SW 1271 (cell line): ENCODE measurements at places on chromosomes 7 and 10.
A peak's percentile ranks its signal among the peaks of the same experiment; 100 is the strongest.

- DNase-seq = no peak
These were observed 134.9 kb downstream of the JCAD start for GRCh38 chr10:29924436-29924835.

DNA sequence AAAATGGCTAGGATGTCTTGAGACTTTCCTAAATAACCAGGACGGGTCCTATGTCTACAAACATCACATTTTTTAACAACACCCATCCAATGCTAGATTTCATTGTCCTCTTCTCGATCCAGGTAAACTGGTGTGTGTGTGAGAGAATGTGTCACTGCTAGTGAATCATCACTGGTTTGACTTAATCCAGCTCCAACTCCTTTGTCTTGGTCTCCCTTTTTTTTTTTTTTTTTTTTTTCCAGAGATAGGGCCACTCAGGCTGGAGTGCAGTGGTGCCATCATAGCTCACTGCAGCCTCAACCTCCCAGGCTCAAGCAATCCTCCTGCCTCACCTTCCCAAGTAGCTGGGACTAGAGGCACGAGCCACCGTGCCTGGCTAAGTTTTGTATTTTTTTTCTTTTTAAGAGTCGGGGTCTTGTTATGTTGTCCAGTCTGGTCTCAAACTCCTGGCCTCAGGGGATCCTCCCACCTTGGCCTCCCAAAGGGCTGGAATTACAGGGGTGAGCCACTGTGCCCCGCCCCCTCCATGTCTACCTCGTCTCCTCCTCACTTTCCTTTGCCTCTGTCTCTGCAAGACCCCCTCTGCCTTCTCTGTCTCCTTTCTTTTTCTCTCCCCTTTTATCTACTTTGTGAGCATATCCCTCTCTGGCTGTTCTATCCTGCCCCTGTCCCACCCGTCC is 2.2 kb upstream of the UFSP1 start:
- no peak for DNase-seq

- no peak for DNase-seq
These were observed 317.0 kb downstream of the GLRX3 start for GRCh38 chr10:130453036-130453720.

- DNase-seq = no peak
These were observed 10.7 kb downstream of the AMZ1 start for GRCh38 chr7:2698581-2699288.

DNA sequence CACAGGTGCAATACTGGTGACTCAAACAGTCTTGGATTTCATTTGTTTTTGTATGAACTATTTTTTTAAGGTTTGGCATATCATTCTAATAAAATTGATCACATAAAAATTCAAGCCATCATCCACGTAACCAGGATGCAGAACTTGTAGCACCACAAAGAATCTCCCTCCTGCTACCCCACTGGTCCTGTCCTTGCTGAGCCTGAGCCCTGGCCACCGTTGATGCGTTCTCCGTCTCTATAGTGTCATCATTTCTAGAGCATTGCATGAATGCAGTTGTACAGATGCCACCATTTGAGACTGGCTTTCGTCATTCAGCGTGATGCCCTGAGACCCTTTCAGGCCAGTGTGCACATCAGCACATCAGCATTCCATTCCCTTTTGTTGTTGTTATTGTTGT is 273.5 kb downstream of the TCERG1L start:
- no peak for DNase-seq

- no peak for DNase-seq
These were observed 12.6 kb upstream of the DNAJC1 start for GRCh38 chr10:22016046-22016705.

- no peak for DNase-seq
These were observed 675.1 kb upstream of the PCDH15 start for GRCh38 chr10:55476129-55476528.

DNA sequence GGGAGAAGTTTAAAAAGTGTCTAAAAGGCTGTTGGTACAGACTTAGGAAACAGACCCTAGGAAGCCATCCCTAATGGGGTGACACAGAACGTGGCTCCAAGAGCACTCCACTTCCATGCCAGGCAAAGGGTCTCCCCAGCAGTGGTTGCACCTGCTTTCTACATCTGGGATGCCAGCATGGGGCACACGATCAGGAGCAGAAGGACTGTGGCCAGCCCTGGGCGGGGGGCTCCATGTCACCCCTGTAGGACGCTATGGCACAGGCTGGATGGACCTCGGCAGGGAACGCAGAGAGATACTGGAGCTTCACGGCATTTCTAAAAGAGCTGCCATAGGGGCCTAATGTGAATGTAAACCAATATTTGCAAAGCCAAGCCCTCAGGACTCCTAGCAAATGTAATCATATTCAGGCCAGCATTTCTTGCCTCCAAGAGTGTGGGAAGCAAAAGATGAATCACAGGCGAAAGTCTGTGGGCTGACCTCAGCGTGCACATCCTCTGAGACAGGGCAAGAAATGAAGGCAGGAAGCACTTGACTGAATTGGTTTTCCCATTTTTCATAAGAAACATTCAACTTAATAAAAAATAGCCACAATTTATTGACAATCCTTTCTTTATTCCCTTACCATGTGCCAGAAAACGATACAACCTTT is 93.9 kb downstream of the ATXN7L1 start:
- no peak for DNase-seq

DNA sequence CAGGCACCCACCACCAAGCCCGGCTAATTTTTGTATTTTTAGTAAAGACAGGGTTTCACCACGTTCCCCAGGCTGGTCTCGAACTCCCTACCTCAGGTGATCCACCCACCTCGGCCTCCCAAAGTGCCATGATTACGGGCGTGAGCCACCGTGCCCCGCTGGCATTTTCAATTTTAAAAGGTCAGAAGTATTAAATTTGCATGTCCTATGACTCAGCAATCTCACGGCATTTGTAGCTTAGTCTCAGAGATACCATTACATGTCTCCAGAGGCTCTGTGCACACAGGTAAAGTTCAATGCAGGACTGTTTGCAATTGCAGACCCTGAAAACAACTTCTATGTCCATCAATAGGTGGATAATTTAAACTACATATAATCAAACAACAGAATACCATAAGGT is 99.2 kb downstream of the DLG5 start:
- DNase-seq = no peak

GRCh38 chr10:52772623-52773022 is at the start of gene MBL2:
TSS of gene MBL2 (minus strand) at chr10:52772784. CDS start at chr10:52771635, 1,149 bp downstream.
- no peak for DNase-seq

- DNase-seq = no peak
These were observed 16.1 kb downstream of the ST7 start for GRCh38 chr7:116969371-116969902.

DNA sequence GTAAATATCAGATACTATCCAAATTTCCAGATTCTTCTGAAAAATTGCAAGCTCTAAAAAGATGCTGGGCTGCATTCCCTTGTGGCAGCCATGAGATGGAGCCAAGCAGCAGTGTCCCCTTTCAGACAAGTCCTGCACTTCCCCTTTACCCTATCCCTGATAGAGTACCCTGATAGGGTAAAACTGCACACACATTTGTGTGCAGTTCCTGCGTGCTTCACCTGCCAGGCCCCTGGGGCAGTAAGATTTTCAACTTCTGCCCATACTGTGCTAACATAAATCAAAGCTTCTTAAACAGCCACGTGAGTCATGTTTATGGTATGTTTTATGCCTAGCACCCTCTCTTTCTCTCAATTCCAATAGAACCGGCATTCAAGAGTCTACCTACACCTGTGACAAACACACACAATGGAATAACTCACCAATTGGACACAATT is 52.2 kb downstream of the IFIT5 start:
- DNase-seq = no peak

DNA sequence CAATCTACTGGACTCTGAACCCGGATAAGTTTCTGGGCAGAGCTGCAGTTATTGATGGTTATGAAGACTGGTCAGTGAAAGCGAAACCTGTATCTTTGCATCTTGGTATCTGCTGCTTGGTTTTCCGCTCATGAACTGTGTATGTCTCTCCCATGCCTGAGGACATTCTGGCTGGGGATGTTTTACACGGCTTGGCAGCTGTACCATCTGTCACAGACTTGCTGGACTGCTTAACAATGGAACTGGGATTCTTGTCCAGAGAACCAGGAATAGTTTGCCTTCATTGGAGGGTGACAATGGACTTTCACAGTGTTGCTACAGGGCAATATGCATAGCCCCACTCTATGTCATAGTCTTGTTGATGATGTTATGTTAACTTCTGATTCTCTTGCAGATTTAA is 119.9 kb upstream of the TMEM106B start:
- DNase-seq = no peak

DNA sequence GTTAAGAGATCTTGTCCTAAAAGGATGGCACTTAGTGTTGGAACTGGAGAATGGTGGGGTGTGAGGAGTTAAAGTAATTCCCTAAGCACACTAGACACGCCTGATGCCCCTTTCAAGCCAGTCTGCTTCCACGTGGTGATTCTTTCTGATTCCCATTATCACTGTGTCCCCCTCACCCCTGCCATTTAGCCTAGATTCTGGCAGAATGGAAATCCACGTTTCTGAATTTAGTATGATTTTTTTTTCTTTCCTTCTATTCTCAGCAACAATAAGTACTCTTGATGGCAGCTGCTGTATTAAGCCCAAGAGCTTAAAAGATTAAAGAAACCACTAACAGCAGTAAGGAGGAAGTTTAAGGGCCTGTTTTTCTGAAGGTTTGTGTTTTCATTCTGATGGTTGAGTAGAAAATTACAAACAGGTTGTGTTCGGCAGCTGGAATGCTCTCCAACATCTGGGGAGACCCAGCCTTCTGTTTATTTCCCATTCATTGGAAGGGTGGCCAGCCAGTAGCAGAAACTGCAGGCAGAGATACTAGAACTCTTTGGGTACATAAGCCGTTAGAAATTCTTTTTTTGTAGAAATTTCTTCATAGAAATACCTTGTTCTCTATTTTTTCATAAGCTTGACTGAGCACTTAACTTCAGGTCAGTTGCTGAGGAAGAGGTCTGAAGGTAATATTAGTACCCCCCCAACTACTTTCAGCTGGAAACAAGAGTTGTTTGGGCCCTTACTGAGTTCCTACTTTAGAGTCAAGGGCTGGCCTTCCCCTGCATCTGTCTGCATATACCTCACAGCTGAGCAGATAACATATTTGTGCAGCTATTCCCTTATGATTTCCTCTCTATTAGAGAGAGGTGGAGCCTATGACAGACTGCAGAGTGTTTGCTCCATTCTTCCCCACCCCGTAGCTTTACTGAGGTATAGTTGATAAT is 355.1 kb downstream of the AUTS2 start:
- no peak for DNase-seq

DNA sequence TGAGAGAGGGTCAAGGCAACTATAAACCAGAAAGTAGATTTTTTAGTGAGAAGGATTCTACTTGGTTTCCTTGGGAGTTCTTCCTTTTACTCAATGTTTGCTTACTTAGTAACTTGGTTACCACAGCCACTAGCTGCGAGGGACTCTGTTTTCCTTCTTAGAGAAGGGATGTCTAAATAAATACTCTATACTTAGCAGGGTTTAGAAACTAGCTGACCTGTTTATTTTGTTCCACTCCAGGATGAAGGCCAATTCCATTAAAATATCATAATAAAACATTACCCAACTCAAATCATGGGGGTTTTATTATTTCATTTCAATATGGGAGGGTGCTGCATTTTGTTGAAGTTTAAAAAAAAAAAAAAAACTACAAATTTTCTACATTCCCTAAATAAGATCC is 87.3 kb downstream of the PPP1R3A start:
- no peak for DNase-seq

DNA sequence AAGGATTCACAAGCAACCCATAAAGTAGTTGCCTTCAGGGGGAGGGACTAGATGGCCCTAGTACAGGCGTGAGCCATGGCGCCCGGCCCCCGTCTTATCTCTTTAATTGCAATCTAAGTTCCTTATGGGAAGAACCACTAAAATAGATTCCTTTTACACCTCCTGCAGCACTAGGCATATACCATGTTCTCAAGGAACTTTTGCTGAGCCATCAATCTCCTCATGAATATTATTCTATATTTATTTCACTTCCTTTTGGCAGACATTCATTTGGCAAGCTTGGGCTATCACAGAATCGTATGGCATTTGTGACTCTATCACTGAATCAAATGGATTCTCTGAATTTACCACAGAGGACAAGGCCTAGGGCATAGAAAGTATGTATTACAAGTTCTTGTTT is 14.8 kb upstream of the DNAJC12 start:
- no peak for DNase-seq

GRCh38 chr10:91198781-91199180 is 21.7 kb upstream of the PCGF5 start:
- DNase-seq = peak; percentile 5

DNA sequence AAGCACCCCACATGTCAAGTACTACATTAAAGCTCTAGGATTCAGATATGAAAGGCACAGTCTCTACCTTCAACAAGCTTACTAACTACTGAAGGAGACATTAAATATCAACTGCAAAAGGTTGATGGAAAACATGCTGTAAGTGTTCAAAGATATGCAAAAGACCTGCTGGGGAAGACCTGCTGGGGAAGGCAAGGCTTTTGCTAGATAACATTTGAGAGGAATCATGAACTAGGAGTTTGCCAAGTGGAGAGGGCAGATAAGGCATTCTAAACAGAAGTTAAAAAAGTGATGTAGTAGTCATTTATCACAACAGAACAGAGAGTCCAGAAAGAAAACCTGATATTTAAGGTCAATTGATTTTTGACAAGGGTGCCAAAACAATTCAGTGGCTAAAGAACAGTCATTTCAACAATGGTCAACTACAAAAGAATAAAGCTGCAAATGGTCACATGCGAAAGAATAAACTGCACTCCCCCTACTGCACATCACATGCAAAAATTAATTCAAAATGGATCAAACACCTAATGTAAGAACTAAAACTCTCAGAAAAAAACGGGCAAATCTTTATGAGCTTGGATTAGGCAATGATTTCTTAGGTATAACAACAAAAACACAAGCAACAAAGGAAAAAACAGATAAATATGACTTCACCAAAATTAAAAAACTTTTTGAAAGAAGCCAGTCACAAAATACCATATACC is 23.0 kb upstream of the MSS51 start:
- no peak for DNase-seq

DNA sequence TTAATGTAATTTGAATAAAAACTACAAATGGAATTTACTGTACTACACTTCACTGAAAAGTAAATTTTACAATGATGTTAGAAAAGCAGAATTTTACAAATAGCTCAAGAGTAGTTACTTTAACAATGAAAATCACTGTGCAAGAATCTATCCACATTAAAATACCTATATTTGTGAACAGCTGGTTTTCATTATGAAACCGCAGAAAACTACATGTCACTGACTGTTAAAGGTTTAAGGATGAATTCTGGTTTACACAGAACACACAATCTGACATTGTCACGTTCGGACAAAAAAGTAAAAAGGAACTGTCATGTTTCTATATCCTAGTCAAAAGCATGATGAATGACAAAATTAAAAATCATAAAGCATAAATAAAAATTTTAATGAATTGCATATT is 415.3 kb upstream of the PRKCQ start:
- no peak for DNase-seq

DNA sequence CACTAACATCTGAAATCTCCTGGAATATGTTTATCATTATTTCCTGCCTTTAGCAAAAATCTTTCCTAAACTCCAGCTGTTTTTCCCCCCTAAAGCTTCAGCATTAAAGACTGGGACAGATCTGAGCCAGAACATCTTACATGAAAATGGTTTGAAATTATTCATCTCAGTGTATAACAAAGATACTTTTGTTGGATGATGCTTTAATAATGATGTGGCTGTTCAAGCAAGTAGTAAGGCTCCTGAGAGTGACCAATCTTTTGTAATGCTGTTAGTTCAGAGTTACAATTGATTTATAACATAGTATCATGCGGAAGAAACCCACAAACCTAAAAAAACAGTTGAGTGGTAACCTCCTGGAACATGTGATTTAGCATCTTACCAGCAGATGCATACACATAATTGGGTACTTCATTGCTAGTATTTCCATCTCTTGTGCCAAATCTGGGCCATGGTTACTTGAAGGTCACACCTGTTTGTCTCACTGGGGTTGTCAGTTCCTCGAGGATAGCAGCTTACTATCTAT is 1.5 kb downstream of the BZW2 start:
- no peak for DNase-seq
